ENCODE measurements at places on chromosomes 16 and 17. TPM values are rescaled to one million over a fixed set of nuclear protein-coding genes. Genes with fewer than 3 reads are reported as not detected.

Gene CCL1
- total RNA-seq = not detected

- DNase-seq = no peak
- no peaks in the 10 kb centered on the region for H3K4me1 ChIP-seq
- no peak overlapping the region for H3K27ac ChIP-seq
- H3K36me3 ChIP-seq = peaks cover 30% of the 10 kb centered on the region
- no peak overlapping the region for H3K4me3 ChIP-seq
These were observed 5.7 kb upstream of the SLC38A8 start for GRCh38 chr16:84048270-84048669.

DNA sequence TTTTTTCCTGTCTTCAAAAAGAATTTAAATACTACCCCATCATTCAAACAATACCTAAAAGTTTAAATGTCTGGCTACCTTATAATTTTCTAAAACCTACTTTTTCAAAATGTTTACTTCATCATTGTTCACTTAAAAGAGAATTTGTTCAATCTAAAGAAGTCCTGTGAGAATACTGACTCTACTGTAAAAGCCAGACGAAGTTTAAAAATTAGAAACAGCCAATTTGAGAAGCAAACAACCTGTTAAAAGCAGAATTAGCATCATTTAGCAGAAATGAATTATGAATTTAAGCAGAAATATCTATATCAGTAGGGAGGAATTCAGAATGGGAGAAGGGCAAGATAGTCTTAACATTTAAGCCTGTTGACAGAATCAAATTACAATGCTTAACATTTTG lies 2.1 kb downstream of the SKA2 start:
- H3K27ac ChIP-seq = no peak overlapping the region
- H3K36me3 ChIP-seq = no peaks in the 10 kb centered on the region
- H3K4me3 ChIP-seq = no peak overlapping the region
- peaks cover 32% of the 10 kb centered on the region for H3K4me1 ChIP-seq
- DNase-seq = no peak

GRCh38 chr17:364308-364707 lies 11.7 kb upstream of the RPH3AL start:
- no peak overlapping the region for H3K4me3 ChIP-seq
- H3K27me3 ChIP-seq = no peaks in the 10 kb centered on the region

- no peak for DNase-seq
- peak overlapping the region; percentile 60 for H3K27ac ChIP-seq
- H3K36me3 ChIP-seq = peaks cover 43% of the 10 kb centered on the region
- H3K27me3 ChIP-seq = peaks cover 3% of the 10 kb centered on the region
- H3K4me3 ChIP-seq = peak overlapping the region; percentile 75
These were observed 831 bp downstream of the RPL13 start for GRCh38 chr16:89561142-89561883.

DNA sequence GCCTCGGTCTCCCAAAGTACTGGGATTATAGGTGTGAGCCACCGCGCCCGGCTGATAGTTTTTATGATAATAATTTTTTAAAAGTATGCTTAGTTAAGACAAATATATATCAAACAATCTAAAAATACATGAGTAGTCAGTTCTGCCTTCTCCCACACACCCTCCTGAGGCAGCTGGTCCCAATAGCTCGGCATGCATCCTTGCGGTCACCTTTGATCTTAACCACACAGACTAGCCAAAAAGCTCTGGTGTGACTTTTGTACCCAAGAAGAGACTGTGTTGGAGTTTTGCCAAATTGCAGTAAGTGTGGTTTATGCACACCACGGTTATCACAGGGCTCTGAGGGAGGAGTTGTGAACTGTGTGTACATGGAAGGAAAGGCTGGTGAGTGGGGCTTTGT lies 25.6 kb downstream of the ATP6V0A1 start:
- peak; percentile 51 for DNase-seq
- H3K27me3 ChIP-seq = no peaks in the 10 kb centered on the region
- H3K36me3 ChIP-seq = no peaks in the 10 kb centered on the region
- no peak overlapping the region for H3K27ac ChIP-seq
- peak overlapping the region; percentile 10 for H3K4me3 ChIP-seq

DNA sequence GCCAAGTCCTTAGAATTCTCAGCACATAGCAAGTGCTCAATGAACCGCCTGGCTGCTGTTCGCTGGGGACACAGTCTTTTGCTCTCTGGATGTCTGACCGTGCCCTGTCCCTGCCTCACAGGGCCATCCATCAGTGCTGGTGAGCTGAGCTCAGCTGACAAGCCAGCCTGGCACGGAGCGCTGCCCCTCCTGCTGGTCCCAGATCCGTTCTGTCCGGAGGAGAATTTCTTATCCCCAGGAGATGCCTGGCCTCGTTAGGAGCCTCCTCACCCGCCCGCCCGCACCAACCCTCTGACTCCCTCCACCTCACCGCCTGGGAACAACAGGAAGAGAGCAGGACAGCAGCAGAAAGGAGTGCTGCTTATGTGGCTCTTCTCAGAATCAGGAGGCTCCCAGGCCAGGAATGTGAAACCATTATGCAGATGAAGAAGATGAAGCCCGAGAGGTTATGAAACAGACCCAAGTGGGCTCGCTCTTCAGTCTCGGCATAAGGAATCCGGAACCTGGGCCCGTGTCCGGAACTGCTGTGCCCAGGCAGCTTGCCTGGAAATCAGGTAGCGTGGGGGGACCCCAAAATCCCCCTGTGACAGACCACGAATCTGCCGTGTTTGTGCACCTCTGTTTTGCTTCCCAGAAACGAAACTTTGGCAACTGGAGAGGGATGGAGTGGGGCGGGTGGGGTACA lies 28.8 kb upstream of the RMI2 start:
- H3K4me3 ChIP-seq = no peak overlapping the region
- H3K36me3 ChIP-seq = no peaks in the 10 kb centered on the region
- no peak overlapping the region for H3K27ac ChIP-seq
- no peaks in the 10 kb centered on the region for H3K27me3 ChIP-seq

GRCh38 chr17:19724501-19725420 lies 8.4 kb upstream of the SLC47A2 start:
- H3K36me3 ChIP-seq = no peaks in the 10 kb centered on the region
- DNase-seq = peak; percentile 42
- H3K27ac ChIP-seq = peak overlapping the region; percentile 28
- H3K4me3 ChIP-seq = peak overlapping the region; percentile 41

Gene ZNF469
- total RNA-seq = 0.75 TPM

- no peak overlapping the region for H3K4me3 ChIP-seq
- peaks cover 16% of the 10 kb centered on the region for H3K27me3 ChIP-seq
- DNase-seq = no peak
- H3K36me3 ChIP-seq = no peaks in the 10 kb centered on the region
- H3K4me1 ChIP-seq = no peaks in the 10 kb centered on the region
- H3K27ac ChIP-seq = no peak overlapping the region
These were observed 26.9 kb downstream of the DNAH2 start for GRCh38 chr17:7744416-7744815.

Gene SCIMP
- total RNA-seq = 0.47 TPM

DNA sequence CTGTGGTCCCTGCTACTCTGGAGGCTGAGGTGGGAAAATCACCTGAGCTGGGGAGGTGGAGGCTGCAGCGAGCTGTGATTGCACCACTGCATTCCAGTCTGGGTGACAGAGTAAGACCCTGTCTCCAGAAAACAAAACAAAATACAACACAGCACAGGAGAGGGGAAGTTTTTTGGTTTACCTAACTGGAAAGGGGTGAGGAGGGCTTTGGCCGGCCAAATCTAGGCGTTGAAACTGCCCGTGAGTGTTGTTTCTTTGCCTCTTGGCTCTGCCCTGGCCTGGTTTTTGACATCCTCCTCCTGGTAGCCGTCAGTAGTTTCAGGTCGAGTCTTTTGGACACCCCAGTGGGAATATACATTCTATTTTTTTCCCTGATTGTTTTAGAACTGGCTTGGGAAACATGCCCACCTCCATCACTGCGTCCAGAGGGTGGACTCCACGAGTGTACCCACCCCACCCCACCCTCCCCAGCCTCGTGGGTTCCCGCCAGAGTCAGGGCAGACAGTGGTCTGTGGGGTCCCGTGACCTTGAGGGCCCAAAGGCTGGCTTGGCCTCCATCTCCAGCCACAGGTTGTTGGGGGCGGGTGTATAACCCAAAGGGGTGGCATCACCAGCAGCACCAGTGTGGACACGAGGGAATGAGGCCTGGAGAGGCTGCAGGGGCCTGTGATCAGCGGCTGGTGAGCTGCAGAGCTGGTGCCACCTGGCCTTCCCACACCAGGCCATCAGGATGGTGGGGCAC lies 42.7 kb downstream of the NT5M start:
- H3K27me3 ChIP-seq = no peaks in the 10 kb centered on the region
- H3K36me3 ChIP-seq = no peaks in the 10 kb centered on the region
- H3K4me1 ChIP-seq = no peaks in the 10 kb centered on the region
- H3K4me3 ChIP-seq = no peak overlapping the region
- H3K27ac ChIP-seq = no peak overlapping the region
